ENCODE measurements at places on chromosomes 2 and 18.

DNA sequence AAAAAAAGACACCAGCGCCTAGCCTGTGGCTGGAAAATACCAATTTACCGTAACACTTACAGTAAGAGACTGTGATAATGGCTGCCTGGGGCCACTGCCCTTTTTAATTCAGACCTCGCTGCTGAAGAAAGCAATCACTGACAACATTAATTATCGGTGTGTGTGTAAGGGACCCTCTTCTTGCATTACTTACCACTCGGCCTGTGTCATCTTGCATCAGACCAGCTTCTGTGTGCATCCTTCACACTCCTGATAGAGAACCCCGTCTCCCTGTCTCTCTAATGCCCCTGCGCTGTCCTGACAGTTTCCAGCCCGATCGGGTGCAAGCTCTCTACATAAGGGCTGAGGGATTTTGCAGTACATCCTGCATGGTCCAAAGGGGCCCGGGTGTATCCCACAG lies 124.4 kb downstream of the ZNF516 start:
- DNase-seq: no peak

DNA sequence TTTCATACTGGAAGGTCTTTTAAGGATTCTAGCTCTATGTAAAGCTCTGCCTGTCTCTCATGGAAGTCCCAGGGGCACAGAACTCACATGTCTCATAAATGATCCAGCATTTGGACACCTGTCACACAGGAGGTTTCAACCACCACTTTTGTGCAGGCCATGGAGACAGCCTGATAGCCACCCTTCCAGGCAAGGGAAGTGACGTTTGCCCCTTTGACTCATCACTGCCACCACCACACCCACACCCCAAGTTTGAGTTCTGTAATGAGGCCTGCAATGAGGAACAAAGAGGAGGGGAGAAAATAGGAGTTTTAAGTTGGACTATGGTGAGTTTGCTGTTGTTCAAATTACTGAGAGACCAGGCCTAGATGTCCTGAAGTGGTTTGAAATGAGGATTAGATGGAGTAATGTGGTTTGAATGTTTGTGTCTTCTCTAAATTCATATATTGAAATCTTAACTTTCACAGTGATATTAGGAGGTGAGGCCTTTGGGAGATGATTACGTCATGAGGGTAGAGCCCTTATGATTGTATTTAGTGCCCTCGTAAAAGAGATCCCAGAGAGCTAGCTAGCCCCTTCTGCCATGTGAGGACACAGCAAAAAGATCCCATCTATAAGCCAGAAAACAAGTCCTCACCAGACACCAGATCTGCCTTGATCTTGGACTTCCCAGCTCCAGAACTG lies 175.3 kb upstream of the EPHA4 start:
- DNase-seq: peak; percentile 6

DNA sequence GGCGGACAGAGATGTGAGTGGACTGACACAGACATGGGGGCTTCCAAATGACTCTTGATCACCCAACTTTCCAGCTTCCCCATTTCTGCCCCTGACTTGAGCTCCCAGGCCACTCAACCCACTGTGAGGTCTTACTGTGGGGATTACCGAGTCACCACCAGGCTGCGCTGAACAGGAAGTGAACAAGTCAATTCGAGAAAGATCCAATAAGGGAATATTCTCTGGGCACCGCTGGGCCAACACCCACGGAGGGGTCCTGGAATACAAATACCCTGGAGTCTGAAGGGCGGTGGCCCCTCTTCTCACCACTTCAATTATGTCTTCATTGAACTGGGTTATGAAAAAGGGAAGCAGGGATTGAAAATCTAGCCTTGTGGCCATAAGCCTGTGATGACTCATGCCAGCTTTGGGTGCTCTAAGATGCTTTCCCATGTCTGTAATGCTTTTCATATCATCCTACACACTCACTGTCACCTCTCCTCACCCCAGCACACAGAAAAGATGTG lies 37.7 kb downstream of the BCL11A start:
- peak; percentile 32 for DNase-seq

DNA sequence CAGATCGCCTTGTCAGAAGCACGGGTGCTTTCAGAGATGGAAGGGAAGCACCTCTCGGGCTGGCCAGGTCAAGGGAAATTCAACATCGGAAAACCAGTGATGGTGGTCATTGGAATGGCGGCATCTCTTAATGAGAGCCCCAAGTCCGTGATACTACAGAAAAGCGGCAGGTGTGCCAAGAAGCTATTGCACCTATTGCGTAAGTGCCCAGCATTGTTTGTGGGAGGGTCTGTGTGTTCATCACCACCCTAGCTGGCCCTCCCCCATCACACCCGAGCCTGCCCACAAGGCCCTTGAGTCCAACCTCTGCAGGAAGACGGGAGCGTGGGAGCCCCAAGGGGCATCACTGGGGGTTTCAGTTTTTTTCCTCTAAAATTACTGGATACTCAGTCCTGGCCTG lies 100.7 kb downstream of the DGKD start:
- DNase-seq: no peak

DNA sequence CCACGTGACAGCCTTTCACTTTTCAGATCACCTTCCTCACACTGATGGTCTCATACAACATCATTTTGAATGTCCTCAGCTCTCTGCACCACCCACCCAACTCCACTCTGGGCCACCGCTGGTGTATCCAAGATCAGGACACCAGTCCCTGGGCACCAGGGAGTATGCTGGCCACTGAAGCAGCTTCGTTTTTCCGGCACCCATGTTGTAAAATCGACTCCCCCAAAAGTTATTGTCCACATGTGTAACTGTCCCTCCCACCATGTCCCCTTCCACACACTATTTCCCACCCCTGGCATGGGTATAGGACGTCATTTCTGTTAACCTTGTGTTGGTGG lies 96.4 kb downstream of the TGOLN2 start:
- no peak for DNase-seq

GRCh38 chr18:13338318-13338717 lies 119.8 kb downstream of the LDLRAD4 start:
- DNase-seq: no peak

DNA sequence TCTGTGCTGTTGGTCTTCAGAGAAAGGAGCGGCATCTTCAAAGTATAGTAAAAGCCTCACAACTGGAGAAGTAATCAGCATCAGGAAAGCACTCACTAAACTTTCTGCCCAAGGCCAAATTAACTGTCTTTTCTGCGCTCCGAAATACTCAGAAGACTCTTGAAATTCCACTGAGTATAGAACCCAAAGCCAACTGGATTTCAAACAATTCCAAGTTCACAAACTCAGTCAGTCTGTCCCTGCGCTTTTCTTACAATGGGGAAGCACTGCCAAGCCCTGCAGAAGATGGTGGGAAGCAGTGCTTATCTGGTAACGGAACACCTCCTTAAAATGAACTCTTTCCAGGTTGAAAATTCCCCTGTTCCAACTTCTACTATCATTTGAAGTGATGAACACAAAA lies 193.5 kb downstream of the NCKAP5 start:
- no peak for DNase-seq
